ENCODE measurements at places on chromosomes 5 and 9.

- no peak for DNase-seq
These were observed 39.8 kb downstream of the ANXA2R start for GRCh38 chr5:43000111-43000840.

- DNase-seq = peak; percentile 79
These were observed 6.2 kb upstream of the PRR7 start for GRCh38 chr5:177440211-177440989.

- DNase-seq = no peak
These were observed 5.1 kb upstream of the PTBP3 start for GRCh38 chr9:112338561-112338960.

- DNase-seq = no peak
These were observed 78.8 kb downstream of the WNK2 start for GRCh38 chr9:93262537-93263310.

GRCh38 chr5:171623551-171624097 lies 162.0 kb upstream of the SMIM23 start:
- no peak for DNase-seq

- no peak for DNase-seq
These were observed 36.2 kb upstream of the ACO1 start for GRCh38 chr9:32348106-32348695.

- no peak for DNase-seq
These were observed 124.1 kb upstream of the OTULINL start for GRCh38 chr5:14457476-14457875.

DNA sequence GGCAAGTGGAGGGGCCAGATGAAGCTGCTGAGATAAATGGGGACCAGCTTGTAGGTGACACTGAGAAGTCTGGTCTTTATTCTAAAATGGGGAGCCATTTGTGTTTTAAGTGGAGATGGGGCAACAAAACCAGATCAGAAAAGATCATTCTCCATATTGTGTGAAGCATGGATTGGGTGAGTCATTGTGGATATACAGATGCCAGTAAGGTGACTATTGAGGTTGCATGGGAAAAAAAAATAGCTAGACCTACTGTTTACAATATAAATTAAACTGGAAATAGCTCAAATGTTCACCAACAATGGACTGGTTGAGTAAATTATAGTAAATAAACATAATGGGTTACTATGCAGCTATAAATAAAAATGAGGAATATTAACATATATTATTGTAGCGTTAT lies 5.4 kb upstream of the MAP1B start:
- no peak for DNase-seq

- DNase-seq = no peak
These were observed 1.3 kb upstream of the ZNF462 start for GRCh38 chr9:106861640-106862109.

GRCh38 chr9:18588002-18588401 lies 114.0 kb downstream of the ADAMTSL1 start:
- DNase-seq = no peak

- no peak for DNase-seq
These were observed 52.1 kb upstream of the ERBIN start for GRCh38 chr5:65874241-65874640.

- DNase-seq = peak; percentile 61
These were observed 49.9 kb upstream of the GARNL3 start for GRCh38 chr9:127214421-127215267.

- peak; percentile 58 for DNase-seq
These were observed 28.7 kb downstream of the CDKN2A start for GRCh38 chr9:21965401-21965951.

- no peak for DNase-seq
These were observed 28.8 kb downstream of the JAKMIP2 start for GRCh38 chr5:147753765-147754164.

- DNase-seq = no peak
These were observed 17.5 kb downstream of the CAPSL start for GRCh38 chr5:35920890-35921289.

Measured in CD4-positive, alpha-beta T cell treated with Interleukin-21 for 1 hour (primary cell).